ENCODE measurements at places on chromosomes 13 and 19.

GRCh38 chr13:65940720-65941119 is 1289.4 kb downstream of the PCDH9 start:
- DNase-seq = no peak
- no peak overlapping the region for H3K4me3 ChIP-seq
- no peaks in the 10 kb centered on the region for H3K4me1 ChIP-seq
- H3K27ac ChIP-seq = no peak overlapping the region

DNA sequence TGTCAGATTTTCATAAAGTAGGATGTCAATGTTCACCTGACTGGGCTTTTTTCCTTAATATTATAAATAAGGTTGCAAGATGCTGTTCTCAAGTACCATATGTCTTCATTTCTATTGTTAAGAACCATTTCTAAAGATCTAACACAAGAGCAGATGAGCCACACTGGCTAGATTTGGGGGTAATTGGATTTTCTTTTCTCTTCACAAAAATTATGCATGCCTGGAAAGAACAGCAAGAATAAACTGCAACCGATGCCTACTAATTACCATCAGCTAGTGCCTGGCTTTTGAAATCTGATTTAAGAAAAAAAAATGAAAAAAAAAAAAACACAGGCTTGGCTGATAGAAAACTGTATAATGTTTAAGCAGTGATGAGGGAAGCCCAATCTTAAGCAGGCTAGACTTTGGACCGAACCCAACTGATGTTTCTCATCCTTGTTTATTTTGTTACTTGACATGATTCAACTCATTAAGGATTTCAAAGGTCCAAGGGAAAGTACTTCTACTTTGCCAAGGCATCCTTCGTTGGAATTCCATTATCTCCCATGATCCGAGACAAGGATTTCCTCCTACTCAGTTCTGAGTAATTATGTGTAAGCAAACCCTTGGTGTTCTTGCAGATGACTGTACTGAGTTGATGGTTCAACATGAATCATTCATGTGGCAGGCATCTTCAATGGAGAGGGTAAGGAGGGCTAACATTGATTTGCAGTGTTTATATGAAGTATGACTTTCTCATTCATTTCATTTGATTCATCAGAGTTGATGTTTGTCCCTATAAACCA is 300.5 kb downstream of the SPRY2 start:
- H3K4me3 ChIP-seq = no peak overlapping the region
- no peak for DNase-seq
- no peak overlapping the region for H3K27ac ChIP-seq
- H3K4me1 ChIP-seq = no peaks in the 10 kb centered on the region

- no peaks in the 10 kb centered on the region for H3K4me1 ChIP-seq
- no peaks in the 10 kb centered on the region for H3K36me3 ChIP-seq
- no peaks in the 10 kb centered on the region for H3K27me3 ChIP-seq
- no peak overlapping the region for H3K4me3 ChIP-seq
- DNase-seq = no peak
- H3K27ac ChIP-seq = no peak overlapping the region
Observed at GRCh38 chr19:3083964-3084363, 10.2 kb upstream of the GNA11 start.

- no peak overlapping the region for H3K4me3 ChIP-seq
- no peak overlapping the region for H3K27ac ChIP-seq
- no peaks in the 10 kb centered on the region for H3K27me3 ChIP-seq
Observed at GRCh38 chr19:44278181-44278690, 18.6 kb downstream of the ZNF233 start.

DNA sequence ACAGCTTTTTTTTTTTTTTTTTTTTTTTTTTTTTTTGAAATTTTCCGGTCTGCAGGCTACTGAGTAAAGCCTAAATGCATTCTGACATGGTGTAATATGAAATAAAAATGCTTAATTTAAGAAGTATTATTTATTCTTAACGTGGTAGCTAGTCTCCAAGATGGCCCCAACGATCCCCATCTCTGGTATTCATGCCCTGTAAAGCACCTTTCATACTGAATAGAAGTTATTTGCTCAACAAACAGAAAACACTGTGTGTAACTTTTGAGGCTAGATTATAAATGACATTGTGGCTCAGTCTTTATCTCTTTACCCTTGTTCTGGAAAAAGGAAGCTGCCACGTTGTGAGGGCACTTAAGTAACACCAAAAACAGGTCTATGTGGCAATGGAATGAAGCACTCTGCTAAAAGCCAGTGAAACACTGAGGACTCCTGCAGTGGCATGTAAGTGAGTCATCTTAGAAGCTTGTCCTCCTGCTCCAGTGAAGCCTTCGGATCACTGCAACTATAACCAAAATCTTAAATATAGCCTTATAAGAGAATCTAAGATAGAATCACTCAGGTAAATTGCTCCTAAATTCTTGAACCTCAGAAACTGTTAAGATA is 128.7 kb downstream of the UGGT2 start:
- H3K36me3 ChIP-seq = no peaks in the 10 kb centered on the region
- H3K4me3 ChIP-seq = no peak overlapping the region
- H3K27me3 ChIP-seq = no peaks in the 10 kb centered on the region
- H3K27ac ChIP-seq = no peak overlapping the region
- DNase-seq = no peak
- H3K4me1 ChIP-seq = no peaks in the 10 kb centered on the region

- no peaks in the 10 kb centered on the region for H3K27me3 ChIP-seq
- peaks cover 29% of the 10 kb centered on the region for H3K36me3 ChIP-seq
- H3K4me1 ChIP-seq = no peaks in the 10 kb centered on the region
- DNase-seq = no peak
- H3K4me3 ChIP-seq = no peak overlapping the region
- H3K27ac ChIP-seq = no peak overlapping the region
Observed at GRCh38 chr13:113323869-113324268, 26.8 kb downstream of the LAMP1 start.

DNA sequence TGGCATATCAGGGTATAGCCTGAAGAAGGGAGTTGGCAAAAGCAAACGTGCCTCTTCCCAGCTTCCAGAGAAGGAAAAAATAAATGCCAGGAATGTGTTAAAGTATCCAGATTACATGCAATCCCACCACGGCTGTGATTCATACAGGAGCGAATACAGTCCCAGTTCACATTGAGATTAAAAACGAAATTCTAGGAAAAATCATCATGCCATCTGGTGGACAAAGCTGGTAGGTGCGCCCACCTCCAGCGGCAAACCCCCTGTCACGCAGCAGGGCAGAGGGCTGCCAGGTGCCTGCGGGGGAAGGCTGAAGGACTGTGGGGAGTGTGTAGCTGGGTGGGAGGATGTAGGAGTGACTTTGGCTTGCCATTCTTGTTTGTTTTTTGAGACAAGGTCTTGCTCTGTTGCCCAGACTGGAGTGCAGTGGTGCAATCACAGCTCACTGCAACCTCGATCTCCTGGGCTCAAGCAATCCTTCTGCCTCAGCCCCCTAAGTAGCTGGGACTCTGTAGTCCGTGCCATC is 6.4 kb upstream of the DMWD start:
- H3K36me3 ChIP-seq = no peaks in the 10 kb centered on the region
- H3K4me3 ChIP-seq = peak overlapping the region; percentile 3
- H3K27ac ChIP-seq = peak overlapping the region; percentile 23
- peaks cover 10% of the 10 kb centered on the region for H3K4me1 ChIP-seq

DNA sequence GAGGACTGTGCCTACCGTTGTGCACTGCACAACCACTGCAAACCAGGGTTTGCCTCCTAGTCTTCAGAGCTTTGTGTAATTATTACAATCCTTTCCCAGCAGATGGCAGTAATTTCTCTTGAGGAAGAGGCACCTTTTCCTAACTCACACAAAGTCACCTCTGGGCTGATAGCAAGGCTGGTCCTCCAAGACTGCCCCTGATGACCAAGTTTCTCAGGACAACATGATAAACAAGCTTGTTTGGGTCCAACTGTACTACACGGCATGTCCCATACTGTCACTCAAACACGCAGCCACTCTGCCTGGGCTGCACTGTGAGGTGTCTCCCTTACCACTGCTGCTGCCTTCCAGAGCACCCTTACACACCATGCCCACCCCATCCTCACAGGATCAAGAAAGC is 39.3 kb downstream of the RFXAP start:
- H3K4me1 ChIP-seq = peaks cover 4% of the 10 kb centered on the region
- no peak for DNase-seq
- no peaks in the 10 kb centered on the region for H3K36me3 ChIP-seq
- no peak overlapping the region for H3K4me3 ChIP-seq
- no peak overlapping the region for H3K27ac ChIP-seq
- peaks cover 23% of the 10 kb centered on the region for H3K27me3 ChIP-seq

DNA sequence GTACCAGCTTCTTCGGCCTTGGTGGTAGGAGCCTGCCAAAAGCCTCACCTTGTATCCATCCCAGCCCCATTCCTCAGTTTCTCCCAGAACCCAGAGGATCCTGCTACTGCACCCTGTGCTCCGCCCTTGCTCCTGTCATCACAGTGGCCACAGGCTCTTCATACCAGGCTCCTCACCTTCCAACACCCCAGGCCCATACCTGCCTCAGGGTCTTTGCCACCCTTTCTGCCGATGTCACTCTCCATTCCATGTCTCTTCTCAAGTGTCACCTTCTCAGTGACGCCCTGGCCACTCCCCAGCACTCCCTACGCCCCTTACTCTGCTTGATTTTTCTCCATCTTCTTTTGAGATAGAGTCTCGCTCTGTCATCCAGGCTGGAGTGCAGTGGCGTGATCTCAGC is 2.0 kb upstream of the SRRM5 start:
- no peaks in the 10 kb centered on the region for H3K27me3 ChIP-seq
- H3K27ac ChIP-seq = no peak overlapping the region
- no peak for DNase-seq
- H3K36me3 ChIP-seq = peaks cover 6% of the 10 kb centered on the region

- H3K4me1 ChIP-seq = no peaks in the 10 kb centered on the region
- no peak for DNase-seq
- peaks cover 86% of the 10 kb centered on the region for H3K36me3 ChIP-seq
- H3K27me3 ChIP-seq = no peaks in the 10 kb centered on the region
Observed at GRCh38 chr19:36898422-36898821, 17.7 kb downstream of the ZNF829 start.

DNA sequence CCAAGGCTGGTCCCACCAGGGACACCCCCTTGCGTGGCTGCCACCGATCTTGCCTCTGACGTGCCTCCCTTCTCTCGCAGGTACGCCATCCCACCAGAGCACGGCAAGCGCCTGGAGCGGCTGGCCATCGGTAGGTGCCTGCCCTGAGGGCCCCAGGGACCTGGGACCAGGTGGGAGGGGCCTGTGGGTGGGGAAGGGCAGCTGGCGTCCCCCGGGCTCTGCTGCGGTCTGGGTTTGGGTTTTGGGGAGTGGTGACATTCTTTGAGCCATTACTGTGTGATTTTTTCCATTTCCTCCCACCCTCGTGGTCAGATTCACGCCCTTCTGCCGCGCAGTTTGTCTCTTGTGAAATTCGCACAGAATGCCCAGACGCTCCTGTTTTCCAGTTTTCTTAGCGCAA is 102.0 kb downstream of the KDM4B start:
- DNase-seq = no peak
- no peaks in the 10 kb centered on the region for H3K27me3 ChIP-seq
- no peak overlapping the region for H3K27ac ChIP-seq
- peaks cover 3% of the 10 kb centered on the region for H3K36me3 ChIP-seq
